ENCODE measurements at places on chromosomes 4 and X. TPM values are rescaled to one million over a fixed set of nuclear protein-coding genes. Genes with fewer than 3 reads are reported as not detected.

GRCh38 chrX:12332786-12333347 lies 194.6 kb downstream of the FRMPD4 start:
- no peak for DNase-seq

CABS1 gene
- not detected for total RNA-seq

DNA sequence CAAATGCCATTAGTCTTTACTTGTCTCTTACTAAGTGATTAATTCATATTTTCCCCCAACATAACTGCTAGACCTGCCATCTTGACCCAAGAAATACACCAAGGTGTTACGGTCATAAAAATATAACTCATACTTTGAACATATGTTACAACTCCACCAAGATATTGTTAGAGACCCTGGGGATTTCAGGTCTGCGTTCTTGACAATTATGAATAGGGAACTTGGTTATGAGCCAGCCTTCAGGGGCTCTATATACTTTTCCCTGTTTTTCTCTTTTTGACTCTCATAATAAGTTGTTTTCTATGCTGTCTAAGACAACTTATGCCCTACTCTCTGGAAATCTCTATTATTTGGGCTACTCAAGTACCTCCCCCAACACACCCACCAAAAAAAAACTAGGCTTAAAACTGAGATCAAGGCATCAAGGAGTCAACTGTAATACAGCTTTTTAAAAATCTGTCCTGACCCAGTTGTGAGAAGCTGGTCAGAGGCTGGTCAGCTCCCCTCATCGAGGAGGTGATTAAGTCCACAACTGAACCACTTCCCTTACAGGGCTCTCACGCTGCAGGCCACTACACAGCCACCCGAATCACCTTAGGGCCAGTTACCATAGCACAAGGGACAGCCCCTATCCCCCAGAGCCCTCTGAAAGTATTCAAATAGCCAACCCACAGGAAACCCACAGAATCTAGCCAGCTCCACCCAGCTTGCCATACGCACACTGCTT lies 10.5 kb upstream of the TLR3 start:
- DNase-seq: no peak

- DNase-seq: no peak
Observed at GRCh38 chr4:152815078-152815477, 35.3 kb downstream of the ARFIP1 start.

CYLC1 gene
- not detected for total RNA-seq

DDX53 gene
- total RNA-seq: not detected

ADGRL3 gene
- not detected for total RNA-seq

GRCh38 chr4:54318904-54319303 lies 89.8 kb downstream of the PDGFRA start:
- DNase-seq: peak; percentile 22

DNA sequence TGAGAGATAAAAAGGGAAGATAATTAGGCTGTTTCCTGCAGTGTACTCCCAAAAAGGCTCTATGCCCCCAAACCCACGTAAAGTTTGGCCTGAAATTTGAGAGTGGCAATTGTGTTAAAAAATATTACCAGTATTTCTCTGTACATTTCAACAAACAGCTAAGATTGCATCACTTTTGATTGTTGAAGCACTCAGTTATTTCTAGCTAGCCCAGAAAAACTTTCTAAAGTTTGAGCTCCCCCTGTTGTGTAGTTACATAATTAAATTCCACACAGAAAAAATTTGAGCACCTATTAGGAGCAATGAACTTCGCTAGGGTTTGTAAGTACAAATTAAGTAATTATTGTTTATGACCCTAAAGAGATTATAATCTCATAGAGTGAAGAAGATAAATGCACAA lies 109.4 kb downstream of the DLG3 start:
- no peak for DNase-seq

DNA sequence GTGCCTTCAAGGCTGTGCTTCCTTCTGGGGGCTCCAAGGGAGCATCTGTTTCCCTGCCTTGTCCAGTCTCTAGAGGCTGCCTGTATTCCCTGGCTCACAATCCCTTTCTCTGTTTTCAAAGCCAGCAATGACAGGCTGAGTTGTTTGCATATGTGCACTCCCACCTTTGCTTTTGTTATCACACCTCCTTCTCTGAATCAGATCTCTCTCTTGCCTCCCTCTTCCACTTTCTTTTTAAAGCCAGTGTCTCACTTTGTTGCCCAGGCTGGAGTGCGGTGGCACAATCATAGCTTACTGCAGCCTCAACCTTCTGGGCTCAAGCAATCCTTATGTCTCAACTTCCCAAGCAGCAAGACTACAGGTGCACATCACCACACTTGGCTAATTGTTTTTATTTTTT lies 37.1 kb upstream of the LEF1 start:
- DNase-seq: no peak

- DNase-seq: no peak
Observed at GRCh38 chrX:133958997-133959688, 26.3 kb downstream of the GPC3 start.

ERVMER34-1 gene
- not detected for total RNA-seq

DNA sequence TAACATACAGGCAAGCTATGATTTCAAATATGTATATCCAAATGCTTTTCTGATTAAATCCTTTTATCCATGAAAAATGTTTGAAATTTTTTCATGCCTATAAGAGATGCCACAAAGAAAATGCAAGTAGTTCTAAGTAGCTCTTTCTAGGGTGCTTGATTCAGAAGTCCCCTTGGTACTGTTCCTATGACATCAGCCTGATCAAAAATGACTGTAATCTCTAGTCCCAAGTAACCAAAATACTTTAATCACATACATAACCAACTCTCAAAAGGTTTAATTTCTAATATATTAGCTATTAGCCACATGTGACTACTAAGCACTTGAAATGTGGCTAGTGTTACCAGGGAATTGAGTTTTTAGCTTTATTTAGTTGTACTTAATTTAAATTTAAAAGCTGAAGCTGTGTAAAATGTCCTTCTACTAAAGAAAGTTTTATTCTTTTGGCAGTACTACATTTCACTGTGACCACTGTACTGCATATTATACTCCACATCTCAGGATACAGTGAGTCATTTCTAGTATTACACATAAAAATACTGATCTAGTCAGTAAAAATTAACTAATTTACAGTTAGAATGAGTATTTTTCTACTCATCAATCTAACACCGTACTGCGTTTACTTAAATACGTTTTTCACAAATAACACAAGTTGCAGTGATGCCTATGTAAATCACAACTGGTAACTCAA lies 33.9 kb downstream of the FBXW7 start:
- no peak for DNase-seq

DNA sequence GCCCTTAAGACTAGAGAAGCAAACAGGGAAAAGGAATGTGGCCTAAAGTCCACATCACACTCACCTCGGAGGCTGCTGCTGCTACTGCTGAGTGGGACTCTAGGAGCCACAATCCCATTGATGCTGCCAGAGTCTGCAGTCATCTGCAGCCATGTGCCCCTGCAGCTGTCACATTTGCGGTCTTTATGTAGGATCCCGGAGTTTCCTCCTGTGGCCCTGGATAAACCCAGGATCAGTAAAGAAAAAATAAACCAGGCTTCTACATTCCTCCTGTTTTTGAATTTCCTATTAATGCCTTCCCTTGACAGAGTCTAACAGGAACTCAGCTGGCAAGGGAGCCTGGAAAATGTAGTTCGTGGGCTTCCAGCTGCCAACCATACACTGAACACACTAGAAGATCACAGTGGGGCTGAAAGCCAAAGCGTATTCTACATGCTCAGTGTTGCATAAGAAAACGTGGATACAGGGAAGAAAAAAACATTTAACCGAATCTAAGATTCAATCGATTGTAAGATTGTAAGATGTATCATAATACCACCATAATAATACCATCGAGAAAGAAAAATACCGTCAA lies 10.3 kb upstream of the PHEX start:
- DNase-seq: no peak

GRCh38 chr4:61296144-61296543 lies 96.0 kb downstream of the ADGRL3 start:
- DNase-seq: no peak

GRCh38 chrX:98939456-98939855 lies 1470.6 kb downstream of the PCDH19 start:
- DNase-seq: no peak

DNA sequence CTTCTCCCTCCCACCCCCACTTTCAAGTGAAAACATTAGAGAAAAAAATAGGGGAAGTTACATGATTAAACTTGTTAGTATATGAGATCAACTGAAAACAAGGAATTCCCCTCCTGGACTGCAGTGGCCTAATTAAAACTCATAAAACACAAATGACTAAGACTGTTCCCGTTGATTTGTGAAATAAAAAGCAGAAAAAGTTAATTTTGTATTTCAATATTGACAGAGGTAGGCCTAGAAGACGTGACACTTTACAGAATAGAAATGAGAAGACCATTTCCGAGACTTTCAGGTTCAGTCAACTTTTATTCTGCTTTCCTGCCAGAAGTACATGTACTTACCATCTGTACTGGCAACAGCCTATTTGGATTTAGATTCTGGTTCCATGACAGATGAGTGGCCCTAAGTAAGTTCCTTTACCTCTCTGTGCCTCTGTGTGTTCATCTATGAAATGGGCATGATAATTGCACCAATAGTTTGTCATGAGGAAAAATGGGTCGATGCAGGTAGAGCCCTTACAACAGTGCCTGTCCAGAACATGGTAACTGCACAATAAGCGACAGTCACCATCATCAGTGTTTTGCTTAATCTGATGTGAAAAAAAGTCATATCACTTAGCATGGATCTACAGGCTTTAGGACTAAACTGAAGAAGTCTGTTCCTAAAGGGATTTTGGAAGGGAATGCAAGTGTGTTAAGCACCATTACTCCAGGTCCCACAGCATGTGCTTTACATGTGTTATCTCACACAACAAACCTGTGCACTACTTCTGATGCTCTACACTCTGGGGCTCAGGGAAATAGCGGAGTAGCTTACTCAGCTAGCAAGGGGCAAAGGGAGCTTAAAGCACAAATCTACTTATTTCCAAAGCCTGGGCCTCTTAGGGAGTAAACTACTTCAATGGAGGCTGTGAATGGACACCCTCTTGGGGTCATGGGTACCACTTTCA lies 562.3 kb upstream of the DIPK2B start:
- no peak for DNase-seq

MAGED4B gene
- 0.42 TPM for total RNA-seq

GRCh38 chr4:81723019-81723884 lies 251.5 kb upstream of the RASGEF1B start:
- no peak for DNase-seq

GRCh38 chr4:41257257-41257901 lies 651 bp downstream of the UCHL1 start:
- DNase-seq: peak; percentile 9

DNA sequence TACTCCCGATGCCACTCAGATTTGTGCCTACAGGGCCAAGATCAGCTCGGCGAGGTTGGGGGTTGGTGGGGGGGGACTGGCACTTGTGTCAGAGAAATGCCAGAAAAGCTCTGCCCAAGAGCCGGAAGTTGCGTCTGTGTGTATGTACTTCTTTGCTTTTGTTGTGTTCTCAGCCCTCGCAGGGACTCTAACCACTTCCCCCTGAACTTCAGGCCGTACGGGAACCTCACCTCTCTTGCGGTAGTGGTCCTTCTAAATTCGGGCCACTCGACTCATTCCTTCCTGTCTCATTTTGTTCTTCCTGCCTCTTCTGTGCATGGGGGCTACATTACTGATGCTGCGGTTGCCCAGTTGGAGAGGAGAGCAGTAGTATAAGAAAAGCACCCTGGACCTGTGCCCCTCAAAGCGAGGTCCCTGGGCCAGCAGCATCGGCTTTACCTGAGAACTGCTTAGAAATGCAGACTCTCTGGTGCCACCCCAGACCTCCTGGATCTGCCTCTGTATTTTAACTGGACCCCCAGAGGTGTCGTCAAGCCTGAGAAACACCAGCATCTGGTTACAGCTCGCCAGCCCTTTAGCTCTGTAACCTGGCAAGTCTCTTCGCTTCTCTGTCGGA lies 146.3 kb upstream of the RPS6KA3 start:
- DNase-seq: peak; percentile 67

DNA sequence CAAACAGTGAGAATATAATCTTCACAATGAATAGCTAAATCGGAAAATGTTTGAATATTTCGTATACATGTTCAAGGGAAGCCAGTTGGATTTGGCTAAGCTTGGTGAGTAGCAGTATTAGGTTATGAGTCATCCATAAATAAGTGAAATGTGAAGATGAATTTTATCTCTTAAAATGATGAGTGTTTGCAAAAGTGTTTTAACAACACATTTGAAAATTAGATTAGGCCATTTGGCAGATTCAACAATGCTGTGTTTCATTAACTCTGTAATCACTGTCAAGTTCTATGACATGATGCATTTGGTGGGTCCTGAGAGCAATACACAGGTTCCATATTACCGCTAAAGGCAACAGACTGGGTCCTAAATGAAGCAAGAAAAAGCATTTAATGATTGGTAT lies 301.9 kb upstream of the PRPS2 start:
- no peak for DNase-seq

- no peak for DNase-seq
Observed at GRCh38 chr4:93605163-93605562, 223.4 kb upstream of the ATOH1 start.

DNA sequence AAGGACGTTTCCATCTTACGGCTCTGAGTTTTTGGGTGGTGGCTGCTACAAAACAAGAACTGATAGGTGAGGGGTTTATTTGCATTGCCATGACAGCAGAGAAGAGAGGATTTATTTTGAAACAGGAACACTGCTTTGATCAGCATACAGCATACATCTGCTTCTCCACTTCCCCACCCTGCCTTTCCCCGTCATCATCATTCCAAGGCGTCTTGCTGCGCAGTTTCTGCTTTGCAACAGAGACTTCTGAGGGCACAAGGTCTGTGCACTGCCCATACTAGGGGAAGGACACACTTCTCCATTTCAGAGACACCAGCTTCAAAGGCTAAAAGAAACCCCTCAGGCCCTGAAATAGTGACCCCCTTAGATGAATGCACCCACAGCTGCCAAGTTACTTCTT lies 19.1 kb downstream of the STARD8 start:
- no peak for DNase-seq

DNA sequence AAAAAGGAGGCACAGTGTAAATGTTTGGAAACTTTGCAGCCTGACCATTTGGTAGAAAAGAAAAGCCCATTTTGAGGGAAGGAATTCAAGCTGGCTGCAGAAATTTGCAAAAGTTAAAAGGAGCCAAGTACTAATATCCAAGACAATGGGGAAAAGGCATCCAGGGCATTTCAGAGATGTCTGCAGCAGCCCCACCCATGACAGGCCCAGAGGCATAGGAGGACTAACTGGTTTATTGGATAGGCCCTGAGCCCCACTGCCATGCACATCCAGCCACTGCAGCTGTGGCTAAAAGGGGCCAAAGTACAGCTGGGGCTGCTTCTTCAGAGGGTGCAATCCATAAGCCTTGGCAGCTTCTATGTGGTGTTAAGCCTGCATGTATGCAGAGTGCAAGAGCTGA lies 104.9 kb downstream of the HS3ST1 start:
- DNase-seq: no peak

GRCh38 chr4:4437798-4438470 lies 51.0 kb downstream of the NSG1 start:
- DNase-seq: no peak

SMIM31 gene
- not detected for total RNA-seq
